A549 treated with CORT108297 at 1 μM for 4 hours (cell line): ENCODE measurements at places on chromosomes 5 and 9. TPM values are rescaled to one million over a fixed set of nuclear protein-coding genes. Genes with fewer than 3 reads are reported as not detected.

Gene AFAP1L1
- 6.4 to 10.7 TPM (median 9.7 TPM) in 5 replicates for total RNA-seq

Gene NUDT12
- 1.5 to 2.0 TPM (median 1.7 TPM) in 5 replicates for total RNA-seq

Gene SHC3
- total RNA-seq, result 0.32 to 0.59 TPM (median 0.54 TPM) in 5 replicates

Gene LCN1
- 0.12 TPM in 1 of 5 replicates, not detected in the others for total RNA-seq

Gene TXNDC8
- not detected in 5 replicates for total RNA-seq

Gene TTC16
- 0.02 to 0.05 TPM in 2 of 5 replicates, not detected in the others for total RNA-seq

Gene C1QTNF3
- total RNA-seq, result 0.11 to 0.60 TPM (median 0.25 TPM) in 5 replicates

Gene DPM2
- 39.5 to 48.4 TPM (median 45.7 TPM) in 5 replicates for total RNA-seq

Gene KCNV2
- total RNA-seq, result not detected in 5 replicates

Gene OLFM1
- total RNA-seq, result 9.5 to 11.5 TPM (median 10.4 TPM) in 5 replicates

Gene DOK3
- total RNA-seq, result 2.4 to 5.6 TPM (median 4.2 TPM) in 5 replicates

Gene WNT8A
- not detected in 5 replicates for total RNA-seq

Gene IFNA2
- not detected in 5 replicates for total RNA-seq

Gene IL13
- total RNA-seq, result 0.06 to 0.13 TPM in 2 of 5 replicates, not detected in the others

Gene PTPN3
- total RNA-seq, result 13.6 to 15.9 TPM (median 15.2 TPM) in 5 replicates

Gene SMIM27
- 10.6 to 16.9 TPM (median 13.9 TPM) in 5 replicates for total RNA-seq

Gene GRM6
- total RNA-seq, result not detected in 5 replicates

Gene ZNF300
- 2.3 to 2.8 TPM (median 2.7 TPM) in 5 replicates for total RNA-seq

Gene TRAPPC13
- total RNA-seq, result 11.6 to 15.1 TPM (median 13.7 TPM) in 5 replicates

Gene PCDH1
- 1.7 to 3.3 TPM (median 2.4 TPM) in 5 replicates for total RNA-seq

Gene OBP2B
- total RNA-seq, result not detected in 5 replicates
